AG10803 (cell line): ENCODE measurements at places on chromosomes 11 and 22.

DNA sequence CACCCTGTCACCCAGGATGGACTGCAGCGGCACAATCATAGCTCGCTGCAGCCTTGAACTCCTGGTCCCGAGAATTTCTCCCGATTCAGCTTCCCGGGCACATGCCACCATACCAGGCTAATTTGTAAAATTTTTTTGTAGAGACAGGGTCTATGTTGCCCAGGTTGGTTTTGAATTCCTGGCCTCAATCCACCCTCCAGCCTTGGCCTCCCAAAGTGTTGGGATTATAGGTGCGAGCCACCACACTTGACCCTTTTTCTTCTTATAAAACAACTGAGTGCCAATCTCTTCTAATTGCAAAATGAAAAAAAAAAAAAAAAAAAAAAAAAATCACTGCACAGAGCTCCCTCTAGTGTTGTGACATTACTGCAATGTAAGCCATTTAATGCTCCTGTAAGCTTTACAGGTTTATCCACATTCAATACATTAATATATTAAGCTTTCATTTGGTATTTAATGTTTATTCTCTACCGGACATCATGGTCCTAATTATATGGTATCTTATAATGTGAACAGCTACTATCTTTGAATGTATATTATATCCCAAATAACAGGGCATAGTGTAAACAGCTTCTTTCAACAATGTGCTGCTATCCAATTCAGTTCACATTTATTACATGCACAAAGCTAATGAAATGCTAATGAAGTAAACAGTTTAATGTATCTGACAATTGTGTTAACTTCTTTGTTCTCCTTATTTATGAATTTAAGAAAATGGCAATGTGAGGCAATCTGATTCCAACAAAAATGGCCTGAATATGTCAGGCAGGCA, 44.6 kb downstream of the COPB1 start:
- DNase-seq = peak; percentile 31

- DNase-seq = no peak
Measured at GRCh38 chr22:45550891-45551290, 48.2 kb downstream of the FBLN1 start.

- DNase-seq = no peak
Measured at GRCh38 chr11:7319501-7319900, 67.8 kb downstream of the SYT9 start.

DNA sequence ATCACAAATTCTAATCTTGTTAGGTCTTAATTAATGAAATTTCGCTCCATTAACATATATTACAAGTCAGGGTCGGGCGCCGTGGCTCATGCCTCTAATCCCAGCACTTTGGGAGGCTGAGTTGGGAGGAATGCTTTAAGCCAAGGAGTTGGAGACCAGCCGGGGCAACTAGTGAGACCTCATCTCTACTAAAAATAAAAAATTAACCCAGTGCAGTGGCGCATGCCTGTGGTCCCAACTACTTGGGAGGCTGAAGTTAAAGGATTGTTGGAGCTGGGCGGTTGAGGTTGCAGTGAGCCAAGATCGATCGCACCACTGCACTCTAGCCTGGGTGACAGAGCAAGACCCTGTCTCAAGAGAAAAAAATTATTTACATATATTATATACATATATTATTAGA, 1.9 kb downstream of the TMA7B start:
- no peak for DNase-seq

DNA sequence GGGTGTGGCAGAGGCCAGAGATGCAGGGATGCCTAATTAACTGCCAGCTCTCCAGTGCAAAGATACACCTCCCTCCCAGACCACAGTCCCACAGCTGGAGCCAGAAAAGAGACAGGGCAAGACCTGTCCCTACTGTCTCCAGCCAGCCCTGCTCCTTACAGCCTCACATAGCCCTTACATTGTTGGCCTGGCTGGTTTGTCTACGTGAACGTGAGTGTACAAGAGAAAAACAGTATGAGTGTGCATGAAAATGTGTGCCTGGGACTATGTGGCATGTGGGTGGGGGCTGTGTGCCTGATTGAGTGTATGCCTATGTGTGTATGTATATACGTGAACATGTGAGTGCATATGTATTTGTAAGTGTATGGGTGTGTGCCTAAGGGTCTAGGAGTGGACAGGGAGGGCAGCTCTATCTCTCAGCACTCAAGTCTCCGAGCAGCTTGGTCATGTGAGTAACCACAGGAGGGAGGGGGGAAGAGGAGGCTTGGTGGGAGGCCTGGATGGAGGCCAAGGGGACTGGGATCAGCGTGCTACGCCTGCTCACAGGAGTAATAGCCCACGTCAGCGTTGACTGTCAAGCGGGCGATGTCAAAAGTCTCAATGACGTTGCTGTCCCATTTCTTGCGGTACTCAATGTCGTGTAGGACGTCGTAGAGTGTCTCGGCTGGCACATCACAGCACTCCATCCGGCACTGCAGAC, 6.6 kb upstream of the ARAP1 start:
- peak; percentile 41 for DNase-seq

DNA sequence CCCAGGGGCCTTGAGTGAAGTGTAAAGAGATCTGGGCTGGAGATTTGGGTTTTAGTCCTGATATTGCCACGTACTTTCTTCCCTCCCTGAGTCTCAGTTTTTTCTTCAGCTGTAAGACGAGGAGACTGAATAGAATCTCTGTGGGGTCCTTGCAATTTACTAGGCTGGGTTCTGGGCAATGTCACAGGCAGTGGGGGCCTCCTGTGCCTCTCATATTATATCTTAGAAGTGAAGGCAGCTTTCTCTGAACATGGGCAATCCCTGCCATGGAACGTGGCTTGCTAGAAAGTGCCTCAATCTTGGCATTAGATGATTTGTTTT, 62.0 kb upstream of the PTPRJ start:
- DNase-seq = no peak

DNA sequence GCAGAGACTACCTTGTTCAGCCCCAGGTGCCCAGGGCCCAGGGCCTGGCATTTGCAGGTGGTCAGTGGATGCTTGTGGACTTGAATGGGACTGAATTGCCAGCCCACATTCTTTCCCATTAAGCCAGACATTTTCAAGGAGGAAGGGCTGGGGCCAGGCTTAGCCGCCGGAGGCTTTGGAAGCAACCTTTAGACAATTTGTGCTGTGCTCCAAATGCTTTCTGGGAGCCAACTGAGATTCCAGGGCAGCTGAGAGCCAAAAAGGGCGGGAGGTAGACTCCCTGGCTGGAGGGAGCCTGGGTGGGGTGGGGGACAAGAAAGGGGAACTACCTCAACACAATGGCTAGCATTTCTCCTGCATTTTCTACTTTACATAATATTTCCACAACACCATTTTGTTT, 54.8 kb upstream of the TIMP3 start:
- DNase-seq = no peak

- DNase-seq = no peak
Measured at GRCh38 chr22:41841085-41841712, 8.3 kb downstream of the SREBF2 start.
